ENCODE measurements at places on chromosomes 11 and 22.
A peak's percentile ranks its signal among the peaks of the same experiment; 100 is the strongest.

- DNase-seq = no peak
Measured at GRCh38 chr22:29143941-29144785, 61.5 kb upstream of the EMID1 start.

- no peak for DNase-seq
Measured at GRCh38 chr22:50530877-50531545, 1.2 kb upstream of the TYMP start.

- no peak for DNase-seq
Measured at GRCh38 chr11:36271794-36272407, 17.3 kb downstream of the COMMD9 start.

DNA sequence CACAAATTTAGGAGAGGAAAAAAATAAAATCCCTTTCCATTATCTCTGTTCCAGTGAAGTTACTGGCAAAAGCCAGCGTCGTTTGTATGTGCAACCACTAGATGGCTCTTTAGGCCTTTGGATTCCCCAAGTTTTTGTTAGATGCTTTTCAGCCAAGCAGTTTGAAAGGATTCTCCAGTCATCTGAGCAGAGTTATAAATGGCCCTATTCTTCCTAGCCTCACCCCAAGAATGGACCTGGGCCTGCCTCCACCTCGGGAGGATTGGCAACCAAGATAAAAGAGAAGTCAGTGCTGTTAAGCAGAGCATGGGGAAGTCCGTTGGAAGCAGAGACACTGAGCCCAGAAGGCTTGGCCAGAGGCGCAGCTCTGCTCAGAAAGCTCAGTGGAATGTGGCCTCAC lies 15.4 kb downstream of the FAM181B start:
- DNase-seq = peak; percentile 74

GRCh38 chr22:24186892-24187670 lies 5.8 kb downstream of the SUSD2 start:
- no peak for DNase-seq

DNA sequence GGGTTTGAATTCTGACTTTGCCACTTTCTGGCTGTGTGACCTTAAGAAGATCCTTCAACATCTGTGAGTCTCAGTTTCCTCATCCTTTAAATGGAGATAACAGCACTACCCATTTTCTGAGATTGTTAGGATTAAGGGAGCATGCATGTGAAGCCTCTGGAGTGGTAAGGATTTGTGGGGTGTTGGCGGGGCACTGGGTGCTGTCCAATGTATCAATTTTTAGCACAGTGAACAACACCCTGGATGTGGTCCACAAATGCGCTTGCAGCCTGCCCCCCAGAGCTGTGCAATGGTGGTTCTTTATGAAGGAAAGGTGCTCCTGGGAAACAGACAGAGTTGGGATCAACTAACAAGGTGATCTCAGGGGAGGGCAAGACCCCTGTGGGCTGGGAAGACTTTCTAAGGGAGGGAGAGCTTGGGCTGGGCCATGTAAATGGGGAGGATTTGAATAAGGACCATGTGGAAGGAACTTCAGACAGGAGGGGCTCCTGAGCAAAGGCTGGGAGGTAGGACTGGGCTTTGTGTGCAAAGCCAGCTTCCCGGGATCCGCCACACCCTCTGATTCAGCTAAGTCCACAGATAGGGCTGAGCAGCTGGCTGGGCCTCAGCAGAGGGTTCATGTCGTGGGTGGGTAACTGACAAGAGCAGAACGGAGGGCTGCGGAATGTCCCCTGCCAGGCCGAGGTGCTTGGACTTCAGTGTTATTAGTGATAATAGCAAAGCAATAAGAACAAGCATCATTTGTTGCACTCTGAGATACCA lies 22.7 kb upstream of the RASD2 start:
- no peak for DNase-seq

Data from urothelium cell line (cell line).